ENCODE measurements at places on chromosomes 3 and 15.

- no peak for DNase-seq
Observed at GRCh38 chr15:26838742-26839460, 28.0 kb upstream of the GABRA5 start.

- no peak for DNase-seq
Observed at GRCh38 chr3:4645468-4645867, 152.3 kb downstream of the ITPR1 start.

DNA sequence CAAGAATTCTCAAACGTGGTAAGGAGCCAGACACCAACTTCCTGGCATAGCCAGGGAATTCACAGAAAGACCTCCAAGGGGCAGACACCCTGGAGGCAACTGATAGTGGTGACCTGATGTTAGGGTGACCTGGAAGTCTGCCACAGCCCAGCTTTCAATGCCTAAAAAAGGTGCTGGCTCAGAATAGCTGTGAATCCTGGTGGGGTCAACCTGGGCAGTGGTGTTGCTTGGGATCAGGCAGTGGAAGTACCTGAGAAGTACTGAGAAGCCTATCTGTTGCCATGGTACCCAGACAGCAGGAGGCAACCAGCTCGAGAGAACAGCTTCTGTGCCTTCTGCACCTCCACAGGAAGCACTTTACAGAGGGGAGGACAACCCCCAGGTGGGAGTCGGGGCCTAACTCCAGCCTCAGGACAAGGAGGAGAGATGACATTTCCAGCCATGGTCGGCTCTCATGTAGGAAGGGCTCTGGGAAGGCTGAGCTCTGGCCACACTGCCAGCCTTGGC, 55.4 kb upstream of the LARS2 start:
- no peak for DNase-seq

DNA sequence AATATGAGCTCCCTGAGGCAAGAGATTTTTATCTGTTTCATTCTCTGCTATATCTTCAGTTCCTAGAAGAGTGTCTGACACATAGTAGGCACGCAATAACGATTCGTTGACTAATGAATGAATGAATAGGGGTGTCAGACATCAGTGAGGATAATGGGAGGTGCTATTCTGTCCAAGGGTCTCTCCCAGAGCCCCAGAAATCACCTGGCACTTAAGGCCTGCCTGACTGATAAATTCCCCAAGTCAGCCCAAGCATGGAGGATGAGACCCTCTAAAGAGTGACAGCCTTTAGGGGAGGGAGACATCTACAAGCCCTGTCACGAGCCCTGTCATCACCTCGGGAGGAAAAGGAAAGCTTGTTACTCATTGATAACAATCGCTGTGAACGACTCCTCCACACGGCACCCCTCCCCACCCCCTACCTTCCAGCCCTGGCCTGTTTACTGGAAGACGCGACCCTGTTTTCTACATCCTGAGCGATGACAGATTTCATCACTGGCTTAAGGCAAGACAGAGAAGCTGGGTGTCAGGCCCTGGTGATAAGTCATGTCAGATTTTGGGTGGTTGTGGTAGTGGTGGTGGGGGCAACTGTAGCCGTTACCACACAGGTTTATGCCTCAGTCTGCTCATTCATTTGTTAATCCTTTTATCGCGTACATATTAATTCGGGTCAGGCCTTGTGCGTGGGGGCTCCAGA, 23.1 kb downstream of the BHLHE40 start:
- DNase-seq: no peak

DNA sequence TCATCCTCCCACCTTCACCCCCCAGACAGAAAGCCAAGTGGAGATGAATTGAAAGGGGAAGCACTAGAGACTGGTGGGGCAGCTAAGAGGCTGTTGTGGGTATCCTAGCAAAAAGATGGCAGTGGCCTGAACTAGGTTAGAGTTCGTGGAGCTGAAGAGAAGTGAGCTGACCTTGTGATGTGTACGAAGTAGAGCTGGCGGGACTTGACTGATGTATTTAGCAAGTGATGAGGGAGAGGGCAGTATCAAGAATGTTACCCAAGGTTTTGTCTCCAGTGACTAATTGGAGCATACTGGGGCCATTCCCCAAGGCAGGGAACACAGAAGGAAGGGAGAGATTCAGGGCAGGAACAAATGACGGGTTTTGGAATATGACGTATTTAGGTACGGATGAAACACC, 50.0 kb upstream of the CP start:
- DNase-seq: no peak

Data from fibroblast of skin of left biceps (primary cell).